ENCODE measurements at places on chromosomes 12 and 14. TPM values are rescaled to one million over a fixed set of nuclear protein-coding genes. Genes with fewer than 3 reads are reported as not detected.

GARIN6 gene
- total RNA-seq: not detected

CACNA1C gene
- total RNA-seq: 7.3 TPM

ST8SIA1 gene
- 5.2 TPM for total RNA-seq

RFLNA gene
- total RNA-seq: 2.6 TPM

PARP11 gene
- total RNA-seq: 6.3 TPM

Data from skeletal muscle tissue (tissue), 5 donors.